Activated effector memory CD4-positive, alpha-beta T cell treated with Interleukin-2 at 50 U/mL for 16 hours (primary cell): ENCODE measurements at places on chromosomes 3 and 15.

GRCh38 chr15:22966321-22967083 is 13.7 kb downstream of the CYFIP1 start:
- DNase-seq: no peak

- no peak for DNase-seq
These were observed 107.8 kb upstream of the CNTN3 start for GRCh38 chr3:74722211-74722610.

DNA sequence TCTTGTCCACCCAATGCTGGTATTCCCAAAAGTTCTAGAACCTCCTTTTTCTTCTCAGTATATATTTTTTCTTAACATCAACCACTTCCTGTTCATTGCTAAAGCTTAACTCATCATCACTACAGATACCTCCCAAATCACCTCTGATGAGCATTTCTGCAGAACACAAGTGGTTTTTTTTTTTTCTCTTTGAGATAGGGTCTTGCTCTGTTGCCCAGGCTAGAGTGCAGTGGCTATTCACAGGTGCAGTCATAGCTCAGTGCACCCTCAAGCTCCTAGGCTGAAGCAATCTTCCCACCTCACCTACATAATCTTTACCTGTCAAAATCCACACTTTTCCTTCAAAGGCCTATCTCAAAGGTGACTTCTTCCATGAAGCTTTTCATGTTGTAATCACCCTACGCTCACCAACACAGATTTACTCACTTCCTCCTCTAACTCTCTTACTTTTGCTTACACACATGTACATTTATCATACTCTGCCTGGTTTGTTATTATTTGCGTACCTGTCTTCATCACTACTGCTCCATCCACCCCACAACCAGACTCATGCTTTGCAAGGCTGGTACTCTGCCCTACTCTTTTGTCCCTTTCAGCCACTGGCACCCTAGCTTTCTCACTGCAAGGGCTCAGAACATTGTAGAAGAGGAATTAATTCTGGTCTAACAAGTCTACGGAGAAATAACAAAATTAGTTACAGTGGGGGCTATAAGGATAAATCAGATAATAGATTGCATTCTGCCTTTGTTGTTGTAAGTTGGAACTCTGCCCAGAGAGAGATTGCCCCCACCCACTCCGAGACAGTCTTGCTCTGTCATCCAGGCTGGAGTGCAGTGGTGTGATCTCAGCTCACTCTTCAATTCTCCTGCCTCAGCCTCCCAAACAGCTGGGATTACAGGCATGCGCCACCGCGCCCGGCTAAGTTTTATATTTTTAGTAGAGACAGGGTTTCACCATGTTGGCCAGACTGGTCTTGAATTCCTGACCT is 27.5 kb downstream of the HERC1 start:
- DNase-seq: no peak

DNA sequence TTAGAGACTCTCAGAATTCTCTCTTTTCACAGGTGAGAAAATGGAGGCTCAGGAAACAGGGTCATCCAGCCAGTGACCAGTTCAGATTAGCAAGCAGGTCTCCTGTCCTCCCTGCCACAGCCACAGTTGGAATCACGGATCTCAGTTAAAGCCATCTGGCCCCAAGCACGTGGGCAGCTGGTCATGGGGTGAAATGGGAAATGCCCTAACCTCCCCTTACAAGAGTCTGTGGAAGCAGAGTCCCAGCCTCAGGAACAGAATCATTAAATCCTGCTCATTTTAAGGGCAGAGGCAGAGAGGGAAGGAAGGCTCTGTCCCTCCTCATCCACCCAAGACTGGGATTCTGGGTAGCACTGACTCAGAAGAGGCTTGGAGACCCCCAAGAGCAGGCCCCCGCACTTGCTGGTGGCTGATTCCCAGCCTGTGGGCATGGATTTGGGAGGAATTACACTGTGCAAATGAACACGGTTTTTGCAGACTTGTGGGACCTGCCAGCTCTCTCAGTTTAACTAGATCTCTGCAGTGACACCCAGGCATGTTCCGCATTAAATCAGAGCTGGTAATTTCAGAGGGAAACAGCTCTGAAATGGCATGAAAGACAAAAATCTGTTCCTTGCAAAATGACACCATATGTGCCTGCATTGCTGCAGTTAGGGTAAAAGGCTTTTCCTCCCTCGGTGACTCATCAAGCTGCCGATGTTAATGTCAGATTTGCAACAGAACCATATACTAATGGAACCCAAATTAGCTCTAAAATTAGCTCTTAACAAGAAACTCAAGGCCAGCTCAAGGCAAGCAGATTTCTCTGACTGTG is 89.0 kb downstream of the BDH1 start:
- DNase-seq: no peak

- no peak for DNase-seq
These were observed 15.1 kb upstream of the BNIP2 start for GRCh38 chr15:59703979-59704796.

DNA sequence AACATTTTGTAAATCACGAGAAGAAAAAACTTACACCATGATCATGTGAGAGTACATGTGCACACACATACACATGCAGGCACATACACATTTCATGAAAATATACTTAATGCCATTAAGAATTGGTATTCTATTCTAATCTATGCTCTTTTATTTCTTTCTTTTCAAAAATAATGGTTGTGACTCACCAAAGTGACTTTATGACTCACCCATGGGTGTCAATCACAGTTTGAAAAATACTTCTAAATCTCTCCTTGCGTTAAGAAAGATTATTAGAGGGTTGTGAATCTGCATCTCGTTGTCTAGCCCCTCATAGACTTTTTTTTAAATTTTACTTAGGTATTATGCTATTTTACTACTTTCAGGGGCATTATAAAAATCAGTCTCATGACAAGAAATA is 254.2 kb downstream of the TUSC7 start:
- no peak for DNase-seq

DNA sequence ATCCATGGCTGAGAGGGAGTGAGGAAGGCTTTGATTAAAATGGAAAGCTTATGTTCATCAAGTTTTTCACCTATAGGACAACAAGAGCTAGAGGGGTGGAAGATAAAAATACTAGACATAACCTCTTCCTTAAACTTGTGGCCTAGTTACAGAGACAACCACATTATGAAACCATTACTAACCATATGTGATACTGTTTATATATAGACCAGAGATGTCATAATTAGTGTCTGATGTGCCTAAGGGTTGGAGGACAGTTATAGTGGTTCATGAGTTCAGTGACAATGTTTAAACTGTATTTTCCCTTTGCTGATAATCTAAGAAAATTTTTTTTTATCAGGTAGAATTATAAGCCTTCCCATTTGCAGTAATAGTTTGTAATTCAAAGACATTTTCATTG is 23.7 kb downstream of the PHLDB2 start:
- DNase-seq: no peak

GRCh38 chr3:15342945-15343344 is 10.6 kb upstream of the SH3BP5 start:
- no peak for DNase-seq

GRCh38 chr3:178833695-178834094 is 237.9 kb downstream of the ZMAT3 start:
- no peak for DNase-seq

DNA sequence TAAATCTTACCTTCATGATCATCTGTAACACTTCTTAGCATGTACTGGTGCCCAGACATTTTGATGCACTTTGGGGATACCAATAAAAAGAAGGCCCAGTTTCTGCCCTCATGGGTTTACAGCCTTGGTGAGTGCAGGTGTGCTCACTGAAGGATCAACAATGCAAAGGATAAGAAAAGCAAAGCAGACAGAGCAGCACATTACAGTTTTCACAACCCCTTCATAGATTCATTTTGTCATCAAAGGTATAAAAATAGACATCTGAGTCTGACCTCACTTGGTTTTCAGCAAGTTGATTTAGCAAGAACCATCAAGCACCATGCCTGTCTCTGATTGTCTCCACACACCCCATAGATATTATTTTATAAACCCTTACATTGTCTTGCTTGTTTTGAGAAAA is 77.6 kb downstream of the BFSP2 start:
- no peak for DNase-seq

- no peak for DNase-seq
These were observed 37.4 kb downstream of the TXNRD3 start for GRCh38 chr3:126617571-126617970.

GRCh38 chr3:142224482-142225072 is 808 bp downstream of the GK5 start:
- no peak for DNase-seq

- no peak for DNase-seq
These were observed 53.7 kb upstream of the INO80 start for GRCh38 chr15:41169781-41170180.

GRCh38 chr3:30616347-30617027 is 10.1 kb downstream of the TGFBR2 start:
- no peak for DNase-seq

DNA sequence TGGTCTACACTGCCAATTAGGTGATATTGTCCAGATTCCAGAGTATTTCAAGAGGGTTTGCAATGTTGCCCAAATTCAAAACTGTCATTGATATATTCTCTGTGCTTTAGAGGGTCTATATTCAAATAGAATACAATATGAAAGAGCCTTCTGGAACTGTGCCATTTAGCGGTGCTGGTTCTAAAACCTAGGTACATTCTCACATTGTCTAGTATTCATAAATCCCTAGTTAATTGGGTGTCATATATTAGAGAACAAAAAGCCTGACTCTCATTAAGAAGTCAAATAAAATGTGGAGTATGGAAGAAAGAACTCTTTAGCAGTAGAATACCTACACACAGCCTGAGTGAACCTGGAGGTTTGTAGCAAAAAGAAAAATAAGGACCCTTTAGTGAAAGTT is 447.9 kb downstream of the CNTN6 start:
- no peak for DNase-seq
